ENCODE measurements at places on chromosomes 7 and 10.

GRCh38 chr7:86950360-86950759 lies 109.1 kb downstream of the ELAPOR2 start:
- DNase-seq, result no peak

DNA sequence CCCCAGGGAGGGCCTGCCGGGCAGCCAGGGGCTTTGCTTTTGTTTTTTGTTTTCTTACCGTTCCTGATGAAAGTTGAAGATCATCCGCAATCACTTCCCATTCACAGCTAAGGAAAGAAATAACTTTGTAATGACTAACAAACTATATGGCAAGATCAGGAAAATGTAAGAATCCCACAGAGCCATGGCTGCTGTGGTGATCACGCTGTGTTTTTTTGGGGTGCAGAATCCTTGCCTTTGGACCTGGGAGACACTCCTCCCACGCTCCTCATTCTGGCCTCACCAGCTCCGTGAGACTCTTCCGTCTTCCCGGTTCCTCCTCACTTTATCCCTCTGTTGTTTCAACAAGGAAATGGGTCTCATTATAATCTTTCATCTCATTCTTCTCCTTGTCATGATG lies 443.0 kb upstream of the MGMT start:
- no peak for DNase-seq

- no peak for DNase-seq
These were observed 207.7 kb upstream of the TEX47 start for GRCh38 chr7:89002981-89003956.

DNA sequence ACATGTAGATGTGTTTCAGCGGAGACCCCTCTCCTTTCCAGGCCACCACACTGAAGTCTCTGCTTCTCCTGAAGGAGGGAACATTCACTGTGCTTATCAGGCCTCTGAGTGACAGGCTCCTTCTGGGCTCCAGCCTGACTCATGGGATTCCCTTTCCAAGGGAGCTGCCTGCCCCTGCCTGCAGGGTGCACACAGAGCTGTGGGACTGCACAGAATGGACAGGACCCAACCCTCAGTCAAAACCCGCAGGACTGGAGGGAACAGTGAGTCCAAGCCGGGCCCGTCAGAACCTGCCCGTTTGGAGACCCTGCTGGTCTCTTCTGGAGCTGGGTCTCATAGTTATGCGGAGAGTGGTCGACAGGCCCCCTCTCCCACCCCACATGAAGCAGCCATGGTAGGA lies 32.6 kb downstream of the PLAC9 start:
- DNase-seq, result no peak

GRCh38 chr7:1818575-1819258 lies 148.6 kb downstream of the ELFN1 start:
- DNase-seq, result no peak

- DNase-seq, result no peak
These were observed 494.0 kb downstream of the KIF20B start for GRCh38 chr10:90195288-90195840.

- DNase-seq, result no peak
These were observed 871 bp downstream of the POP7 start for GRCh38 chr7:100706672-100707311.

DNA sequence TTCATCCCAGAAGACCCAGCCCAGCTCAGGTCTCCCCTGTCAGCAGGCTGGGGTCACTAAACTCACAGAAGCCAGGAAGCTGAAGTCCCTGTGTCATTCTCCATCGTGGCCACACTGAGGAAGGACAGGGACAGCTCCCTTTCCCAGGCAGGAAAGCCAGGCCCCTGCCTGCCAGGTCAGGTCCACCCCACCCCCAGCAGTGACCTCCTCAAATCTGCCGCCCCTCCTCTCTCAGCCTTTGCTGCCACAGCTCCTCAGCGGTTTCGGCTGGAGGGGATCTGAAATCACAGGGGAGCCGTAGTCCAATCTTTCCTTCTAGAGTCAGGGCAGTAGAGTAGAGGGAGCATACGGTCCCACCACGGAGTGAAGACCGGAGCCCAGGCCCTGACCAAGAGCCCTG lies 150.9 kb upstream of the UNC5B start:
- no peak for DNase-seq

DNA sequence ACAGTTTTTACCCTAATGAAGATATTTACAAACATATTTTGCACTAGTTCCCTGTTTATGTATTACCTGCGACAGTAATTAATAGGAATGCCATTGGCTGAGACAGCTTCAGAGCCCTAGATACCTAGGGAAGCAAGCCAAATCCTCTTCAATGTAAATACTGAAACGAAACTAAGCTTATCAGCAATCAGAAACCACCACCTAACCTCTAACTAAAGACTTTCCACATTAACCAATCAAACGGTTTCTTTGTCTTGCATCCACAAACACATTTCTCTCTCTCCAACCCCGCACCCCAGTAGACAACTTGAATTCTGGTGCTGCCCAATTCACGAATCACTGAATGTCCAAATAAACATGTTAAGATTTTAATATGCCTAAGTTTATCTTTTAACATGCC lies 474.4 kb upstream of the C7orf33 start:
- DNase-seq, result no peak

DNA sequence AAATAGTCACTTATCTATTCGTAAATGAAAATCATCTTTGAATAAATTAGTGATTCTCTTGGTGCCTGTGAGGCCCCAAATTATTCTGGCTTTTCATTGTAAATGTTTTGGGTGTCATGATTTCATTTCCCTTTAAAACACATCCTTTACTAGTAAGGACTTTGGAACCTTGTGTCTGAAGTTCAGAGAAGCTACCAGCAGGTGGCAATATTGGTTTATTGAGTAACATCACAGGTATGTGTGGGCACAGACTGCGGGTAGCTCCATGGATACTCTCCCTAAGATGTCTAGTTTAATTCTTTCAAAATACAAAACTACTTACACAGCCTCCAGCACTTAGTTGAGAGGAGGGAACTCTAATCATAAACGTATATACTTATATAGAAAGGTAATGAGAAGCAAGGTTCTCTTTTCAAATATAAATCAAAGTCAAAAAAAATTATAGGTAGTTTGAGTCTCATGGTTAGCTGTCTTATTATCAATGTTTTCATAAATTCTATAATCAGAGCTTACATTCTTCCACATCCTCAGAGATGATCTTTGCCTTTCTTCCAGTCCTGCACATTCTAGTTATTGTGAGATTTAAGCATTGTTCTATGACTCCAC lies 449.6 kb downstream of the GRM8 start:
- DNase-seq, result no peak

DNA sequence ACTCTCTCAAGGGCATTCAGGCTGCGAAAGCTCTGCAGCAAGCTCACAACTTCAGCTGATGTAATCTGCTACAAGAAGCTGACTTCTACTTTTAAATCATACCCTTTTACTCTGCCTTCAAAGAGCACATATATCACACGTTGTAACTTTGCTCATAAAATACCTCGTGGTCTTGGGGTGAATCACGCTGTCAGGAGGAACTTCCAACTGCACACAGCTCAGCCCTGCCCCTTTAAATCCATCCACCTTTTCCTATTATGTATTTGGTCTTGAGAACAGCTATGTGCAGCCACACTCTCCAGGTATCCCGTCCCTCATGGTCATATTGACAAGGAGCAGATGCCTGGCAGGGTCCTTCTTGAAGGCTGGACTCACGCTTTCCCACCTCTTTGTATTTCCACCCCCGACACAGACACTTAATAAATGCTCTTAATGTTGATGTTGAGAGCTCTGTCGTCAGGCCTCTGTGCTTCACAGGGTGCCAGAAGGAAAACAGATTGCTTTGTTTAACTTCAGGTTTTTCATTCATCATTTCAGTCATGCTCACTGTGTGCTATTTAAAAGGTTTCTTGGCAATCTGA lies 47.6 kb downstream of the ICA1 start:
- DNase-seq, result no peak

Data from tibial artery (tissue), 4 donors.